ENCODE measurements at places on chromosomes 1 and 21.

GRCh38 chr1:177170756-177171535, at the start of gene BRINP2:
Gene BRINP2, plus strand, starts transcription at chr1:177170958. Its CDS starts 58,919 bp downstream, at chr1:177229877.
- peak; percentile 24 for DNase-seq

GRCh38 chr21:31766899-31767298, 35.0 kb upstream of the SCAF4 start:
- no peak for DNase-seq

- DNase-seq, result no peak
These were observed 34.7 kb upstream of the GPR25 start for GRCh38 chr1:200837931-200838571.

DNA sequence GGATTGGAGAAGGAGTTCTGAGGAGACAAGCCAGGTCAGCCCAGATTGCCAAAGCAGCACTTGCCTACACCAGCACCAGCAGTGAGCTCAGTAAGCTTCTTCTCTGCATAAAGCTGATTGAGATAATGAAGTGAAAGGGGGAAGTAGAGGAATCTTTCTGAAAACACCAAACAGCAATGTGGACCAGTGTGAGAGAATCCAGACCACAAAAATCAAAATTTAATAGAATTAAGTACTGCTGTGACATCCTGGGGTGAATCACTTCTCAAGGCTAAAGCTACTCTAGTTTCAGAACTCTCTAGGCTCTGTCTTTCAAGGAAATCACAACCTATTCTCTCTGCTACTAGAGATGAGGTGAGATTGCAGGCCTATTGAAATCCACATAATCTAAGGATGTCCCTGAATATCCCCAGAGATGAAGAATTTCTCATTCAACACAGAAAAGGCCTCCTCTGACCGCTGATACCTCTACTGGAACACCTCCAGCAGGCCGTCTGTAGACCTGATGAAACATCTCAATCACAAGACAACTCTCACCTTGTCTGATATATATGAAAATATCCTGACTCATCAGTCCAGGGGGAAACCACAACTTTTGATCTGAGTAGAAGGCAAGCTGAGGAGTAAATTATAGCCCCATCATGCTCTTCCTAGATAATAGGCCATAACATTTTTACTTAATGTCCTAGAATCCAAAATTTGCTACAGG, at the start of gene FCRL4:
FCRL4 (minus strand) TSS at position 127 of the 709 bp plus-strand sequence. CDS start 141 bp downstream, outside the sequence.
- DNase-seq, result no peak

- DNase-seq, result no peak
These were observed 1.6 kb upstream of the NKAIN1 start for GRCh38 chr1:31241321-31241720.

DNA sequence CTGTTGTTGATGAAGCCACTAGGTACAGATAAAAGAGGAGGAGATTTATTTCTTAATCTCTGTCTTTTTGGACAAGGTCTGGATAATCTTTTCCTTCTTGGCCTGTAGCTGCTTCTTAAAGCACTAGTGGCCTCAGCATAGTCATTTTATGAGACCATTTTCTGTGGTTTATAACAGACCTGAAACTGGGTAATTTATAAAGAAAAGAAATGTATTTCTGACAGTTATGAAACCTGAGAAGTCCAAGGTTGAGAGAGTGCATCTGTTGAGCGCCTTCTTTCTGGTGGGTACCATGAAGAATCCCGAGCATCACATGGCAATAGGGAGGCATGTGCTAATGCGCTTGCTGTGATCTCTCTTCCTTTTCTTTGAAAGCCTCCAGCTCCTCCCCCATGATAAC, 36.7 kb upstream of the PDC start:
- no peak for DNase-seq

GRCh38 chr1:17466359-17466758, 26.9 kb upstream of the RCC2 start:
- DNase-seq, result no peak

DNA sequence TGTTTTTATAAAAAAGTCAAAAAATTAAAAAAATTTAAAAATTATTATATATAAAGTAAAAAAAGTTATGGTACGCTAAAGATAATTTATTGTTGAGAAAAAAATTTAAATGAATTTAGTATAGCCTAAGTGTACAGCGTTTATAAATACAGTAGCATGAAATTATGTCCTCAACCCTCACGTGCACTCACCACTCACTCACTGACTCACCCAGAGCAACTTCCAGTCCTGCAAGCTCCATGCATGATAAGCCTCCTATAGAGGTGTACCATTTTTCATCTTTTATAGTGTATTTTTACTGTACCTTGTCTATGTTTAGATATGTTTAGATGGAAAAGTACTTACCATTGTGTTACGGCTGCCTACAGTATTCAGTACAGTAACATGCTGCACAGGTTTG, 5.1 kb downstream of the DISC1 start:
- DNase-seq, result no peak

DNA sequence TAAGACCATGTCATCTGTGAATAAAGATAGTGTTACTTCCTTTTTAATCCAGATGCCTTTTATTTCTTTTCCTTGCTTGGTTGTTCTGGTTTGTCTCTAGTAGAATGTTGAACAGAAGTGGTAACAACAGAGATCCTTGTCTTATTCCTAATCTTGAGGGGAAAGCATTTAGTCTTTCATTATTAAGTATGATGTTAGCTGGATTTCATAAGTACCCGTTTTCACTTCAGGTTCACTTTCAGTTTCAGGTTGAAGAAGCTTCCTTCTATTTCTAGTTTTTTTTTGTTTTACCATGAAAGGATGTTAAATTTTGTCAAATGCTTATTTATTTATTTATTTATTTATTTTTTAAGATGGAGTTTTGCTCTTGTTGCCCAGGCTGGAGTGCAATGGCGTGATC, 22.3 kb upstream of the AGPAT3 start:
- no peak for DNase-seq

DNA sequence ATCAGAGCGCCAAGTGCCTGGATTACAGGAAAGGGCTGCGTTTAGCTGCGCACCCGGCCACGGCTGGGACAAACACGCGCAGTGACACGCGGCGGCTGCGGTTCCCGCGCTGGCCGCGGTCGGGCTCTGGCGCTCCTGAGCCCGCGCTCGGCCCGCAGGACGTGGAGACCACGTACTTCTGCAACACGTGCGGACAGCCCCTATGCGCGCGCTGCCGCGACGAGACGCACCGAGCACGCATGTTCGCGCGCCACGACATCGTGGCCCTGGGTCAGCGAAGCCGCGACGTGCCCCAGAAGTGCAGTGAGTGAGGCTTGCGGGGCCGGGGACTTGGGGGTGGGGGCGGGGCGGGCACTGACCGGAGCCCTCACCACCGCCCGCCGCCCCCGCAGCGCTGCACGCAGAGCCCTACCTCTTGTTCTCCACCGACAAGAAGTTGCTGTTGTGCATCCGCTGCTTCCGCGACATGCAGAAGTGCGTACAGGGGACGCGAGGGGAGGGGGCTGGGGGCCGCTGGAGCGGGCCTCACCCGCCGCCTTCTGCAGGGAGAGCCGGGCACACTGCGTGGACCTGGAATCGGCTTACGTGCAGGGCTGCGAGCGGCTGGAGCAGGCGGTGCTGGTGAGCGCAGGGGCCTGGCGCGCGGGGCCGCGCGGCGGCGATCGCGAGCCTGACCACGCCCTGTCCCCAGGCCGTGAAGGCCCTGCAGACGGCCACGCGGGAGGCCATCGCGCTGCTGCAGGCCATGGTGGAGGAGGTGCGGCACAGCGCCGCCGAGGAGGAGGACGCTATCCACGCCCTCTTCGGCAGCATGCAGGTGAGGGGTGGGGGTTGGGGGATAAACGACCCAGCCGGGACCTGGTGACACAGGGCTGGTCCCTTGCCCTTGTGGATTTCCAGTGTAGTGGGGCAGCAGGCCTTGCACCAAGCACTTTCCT, 3.1 kb downstream of the RNF207 start:
- DNase-seq, result peak; percentile 37

DNA sequence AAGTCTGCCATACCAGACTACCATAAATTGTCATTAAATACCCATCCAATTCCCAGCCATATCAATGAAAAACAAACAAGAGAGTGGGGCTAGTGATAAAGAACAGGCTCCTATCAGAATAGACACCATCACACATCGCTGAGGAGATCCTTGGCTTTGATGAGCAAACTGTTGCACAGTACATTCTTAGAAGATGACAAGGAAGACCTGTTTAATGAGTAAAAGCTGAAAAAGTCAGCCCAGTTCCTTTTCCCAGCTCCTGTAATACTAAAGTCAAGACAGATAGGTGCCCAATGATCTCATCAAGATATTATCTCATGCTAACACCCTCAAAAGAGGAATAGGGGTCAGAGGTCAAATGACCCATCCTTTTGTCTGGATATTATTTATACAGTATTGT, 164.5 kb upstream of the COA6 start:
- no peak for DNase-seq

GRCh38 chr21:46441961-46442498, 16.7 kb upstream of the DIP2A start:
- no peak for DNase-seq

DNA sequence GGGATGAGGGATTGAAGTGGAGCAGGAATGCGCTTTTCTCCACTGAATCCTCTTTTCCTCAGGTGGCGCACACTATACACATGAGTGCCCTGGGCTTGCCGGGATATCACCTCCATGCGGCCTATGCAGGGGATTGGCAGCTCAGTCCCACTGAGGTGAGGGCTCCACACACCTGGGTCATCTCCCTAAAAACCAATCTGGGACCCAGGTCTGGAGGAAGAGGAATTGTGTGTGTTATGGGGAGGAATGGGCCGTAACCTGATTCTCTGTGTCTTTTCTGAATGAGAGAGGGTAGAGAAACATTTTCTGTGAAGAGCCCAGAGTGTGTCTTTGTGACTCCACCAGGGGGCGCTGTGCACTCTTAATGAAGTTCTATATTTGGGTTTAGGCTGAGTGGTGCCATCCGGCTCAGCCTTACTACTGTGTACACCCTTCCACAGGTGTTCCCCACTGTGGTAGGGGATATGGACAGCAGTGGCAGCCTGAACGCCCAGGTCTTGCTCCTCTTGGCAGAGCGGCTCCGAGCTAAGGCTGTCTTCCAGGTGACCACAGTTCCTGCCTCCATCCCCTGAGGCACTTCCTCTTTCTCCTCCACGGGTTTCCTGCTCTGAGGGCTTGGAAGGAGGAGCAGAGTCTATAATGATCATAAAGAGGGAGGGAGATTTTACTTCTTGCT, 1.5 kb downstream of the TOMM40L start:
- DNase-seq, result peak; percentile 88

- DNase-seq, result no peak
These were observed 15.3 kb downstream of the SPATA46 start for GRCh38 chr1:162361349-162361748.
